ENCODE measurements at places on chromosomes 6 and 20.
A peak's percentile ranks its signal among the peaks of the same experiment; 100 is the strongest.

DNA sequence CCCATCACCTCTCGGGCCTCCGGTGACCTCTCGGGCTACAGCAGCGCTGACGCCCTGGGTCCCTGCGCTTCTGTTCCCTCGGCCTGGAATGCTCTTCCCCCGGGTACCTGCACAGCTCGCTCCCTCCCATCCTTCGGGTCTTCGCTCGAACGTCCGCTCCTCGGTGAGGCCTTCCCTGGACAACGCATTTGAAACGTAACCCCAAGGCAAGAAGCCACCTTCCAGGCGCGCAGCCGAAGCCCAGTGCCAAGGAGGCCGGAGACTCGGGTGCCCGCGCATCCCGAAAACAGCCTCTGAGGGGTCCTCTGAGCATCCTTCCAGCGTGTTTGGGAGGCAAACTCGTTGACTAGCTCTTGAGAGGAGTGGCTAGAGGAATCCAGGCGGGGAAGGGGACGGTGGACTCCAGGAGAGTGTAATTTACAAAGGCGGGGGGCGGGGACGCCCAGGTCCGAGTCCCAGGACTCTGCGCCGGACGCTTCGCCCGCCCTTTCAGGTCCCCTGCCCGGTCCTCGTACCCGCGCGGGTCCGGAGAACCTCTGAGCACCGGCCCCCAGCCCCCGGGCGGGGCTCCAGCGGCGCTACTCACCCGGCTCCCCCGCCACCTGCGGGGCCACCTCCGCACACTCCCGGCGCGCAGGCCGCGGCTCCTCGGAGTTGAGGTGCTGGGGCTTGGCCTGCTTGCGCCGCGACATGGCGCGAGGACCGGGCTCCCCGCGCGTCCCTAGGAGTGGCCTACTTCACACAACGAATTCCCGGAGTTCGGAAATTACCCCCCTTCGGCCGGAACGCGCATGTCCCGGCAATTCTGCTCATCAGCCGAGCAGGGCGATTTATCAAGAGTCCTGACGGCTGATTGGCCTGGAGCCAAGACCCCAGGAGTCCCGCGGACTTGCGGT lies 86.8 kb downstream of the ZFP64 start:
- DNase-seq, result no peak

- DNase-seq, result no peak
Observed at GRCh38 chr6:167219967-167220512, 62.3 kb upstream of the GPR31 start.

GRCh38 chr6:132685009-132685408 lies 26.0 kb upstream of the TAAR1 start:
- no peak for DNase-seq

DNA sequence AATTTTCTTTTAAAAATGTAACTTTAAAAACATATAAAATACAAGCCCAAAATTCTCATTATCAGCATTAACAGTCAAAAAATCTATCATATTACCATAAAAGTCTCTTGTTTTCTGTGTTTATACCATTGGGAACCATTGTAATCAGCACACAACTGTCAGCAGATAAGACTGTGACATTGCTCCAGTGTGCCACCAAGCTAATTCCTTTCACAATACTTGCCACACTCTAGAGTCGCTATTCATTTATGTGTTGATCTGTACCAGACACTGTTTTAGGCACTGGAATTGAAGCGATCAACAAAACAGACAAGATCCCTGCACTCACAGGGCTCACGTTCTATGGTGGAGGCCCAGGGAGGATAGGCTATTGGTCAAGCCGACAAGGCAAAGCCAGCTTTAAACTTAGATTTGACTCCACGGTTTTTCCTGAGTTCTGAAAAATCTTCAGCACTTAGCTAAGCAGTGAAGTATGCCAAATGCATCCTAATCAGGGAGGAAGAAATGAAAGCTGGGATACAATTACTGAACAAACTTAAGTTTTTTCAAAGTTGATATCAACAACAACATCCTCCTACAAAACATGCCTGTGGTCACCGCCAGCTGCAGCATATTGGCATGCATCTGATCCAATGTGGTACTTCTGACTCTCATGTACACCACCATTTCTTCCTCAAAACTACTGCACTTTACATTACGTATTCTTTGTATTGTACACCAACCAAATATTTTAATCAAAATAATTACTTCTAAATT lies 60.5 kb downstream of the GMDS start:
- no peak for DNase-seq

- DNase-seq, result peak; percentile 45
Observed at GRCh38 chr20:23419995-23420901, 1.0 kb downstream of the NAPB start.

GRCh38 chr6:10350720-10351119 lies 64.2 kb downstream of the TFAP2A start:
- no peak for DNase-seq

GRCh38 chr6:140908505-140908904 lies 1224.2 kb upstream of the GJE1 start:
- no peak for DNase-seq

GRCh38 chr6:79230149-79230548 lies 4.3 kb downstream of the HMGN3 start:
- no peak for DNase-seq

DNA sequence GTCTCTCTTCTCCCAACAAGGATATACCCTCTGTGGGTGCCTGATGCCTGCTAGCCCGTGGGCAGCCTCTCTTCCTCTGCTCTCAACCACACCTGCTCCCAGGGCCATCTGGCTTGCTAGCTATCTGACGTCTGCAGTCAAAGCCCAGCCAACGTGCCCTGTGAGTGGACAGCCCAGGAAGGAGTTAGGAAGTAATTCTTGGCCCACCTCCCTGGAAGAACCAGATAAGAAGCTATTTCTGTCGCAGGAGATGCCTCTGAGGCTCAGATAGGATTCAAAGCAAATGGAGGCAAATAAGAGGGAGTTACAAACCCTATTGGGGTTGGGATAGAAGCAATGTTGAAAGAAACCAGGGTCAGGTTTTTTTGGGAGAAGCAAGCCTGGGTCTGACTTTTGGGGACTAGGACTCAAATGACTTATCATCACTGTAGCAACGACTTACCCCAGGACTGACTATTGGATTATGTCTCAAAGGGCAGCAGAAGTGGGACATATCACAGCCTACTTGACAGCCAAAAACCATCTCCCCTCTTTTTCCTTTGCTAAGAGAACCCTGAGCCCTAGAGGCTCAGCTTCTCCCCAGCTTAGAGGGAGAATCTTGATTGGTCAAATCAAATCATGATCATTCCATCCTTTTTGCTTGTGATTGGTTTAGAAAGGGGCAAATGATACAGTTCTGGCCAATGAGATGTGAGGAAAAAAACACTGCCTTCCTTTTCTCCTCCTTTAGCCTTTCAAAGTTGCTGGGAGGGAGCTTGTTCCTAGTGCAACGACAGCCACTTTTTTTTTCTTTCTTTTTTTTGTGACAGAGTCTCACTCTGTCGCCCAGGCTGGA lies 18.0 kb upstream of the CDK5RAP1 start:
- DNase-seq, result no peak

DNA sequence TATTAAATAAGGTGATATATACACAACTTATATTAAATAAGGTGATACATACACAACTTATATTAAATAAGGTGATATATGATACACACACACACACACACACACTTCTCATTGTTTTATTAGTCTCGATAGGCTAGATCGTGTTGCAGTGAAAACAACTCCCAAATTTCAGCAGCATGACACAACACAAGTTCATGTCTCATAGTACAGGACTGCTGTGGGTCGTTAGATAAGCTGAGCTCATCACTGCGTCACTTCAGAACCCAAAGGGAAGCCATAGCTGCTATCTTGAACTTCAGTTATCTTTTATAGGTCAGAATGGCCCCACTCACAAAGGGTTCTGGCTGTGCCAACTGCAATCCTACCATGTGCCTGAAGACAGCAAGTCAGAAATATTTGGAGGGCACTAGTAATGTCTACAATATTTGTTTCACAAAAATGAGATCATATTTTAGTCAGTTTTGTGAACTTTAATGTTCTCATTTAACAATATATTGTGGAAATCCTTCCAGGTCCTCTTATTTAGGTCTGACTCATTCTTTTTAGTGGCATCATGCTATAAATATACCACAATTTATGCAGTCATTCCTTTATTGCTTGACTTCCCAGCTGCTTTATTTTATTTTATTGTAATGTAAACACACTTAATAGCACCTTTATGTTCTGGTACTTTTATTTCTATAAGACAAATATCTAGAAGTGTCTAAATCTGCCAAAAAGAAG lies 290.2 kb downstream of the PHACTR1 start:
- no peak for DNase-seq

DNA sequence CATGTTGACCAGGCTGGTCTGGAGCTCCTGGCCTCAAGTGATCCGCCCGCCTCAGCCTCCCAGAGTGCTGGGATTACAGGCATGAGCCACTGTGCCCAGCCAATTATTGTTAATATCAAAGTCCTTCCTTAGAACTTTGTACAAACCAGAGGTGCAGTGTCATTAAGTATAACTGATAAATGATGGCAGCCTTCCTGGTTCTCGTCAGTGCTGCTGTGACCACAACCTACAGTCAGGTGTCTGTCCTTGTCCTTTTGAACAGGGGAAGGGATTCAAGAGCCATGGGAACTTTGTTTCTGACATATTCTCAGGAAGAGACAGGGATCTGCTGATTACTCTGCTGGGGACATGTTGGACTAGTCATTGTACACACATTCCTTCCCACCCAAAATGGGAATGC lies 103.2 kb upstream of the TIAM2 start:
- DNase-seq, result no peak

DNA sequence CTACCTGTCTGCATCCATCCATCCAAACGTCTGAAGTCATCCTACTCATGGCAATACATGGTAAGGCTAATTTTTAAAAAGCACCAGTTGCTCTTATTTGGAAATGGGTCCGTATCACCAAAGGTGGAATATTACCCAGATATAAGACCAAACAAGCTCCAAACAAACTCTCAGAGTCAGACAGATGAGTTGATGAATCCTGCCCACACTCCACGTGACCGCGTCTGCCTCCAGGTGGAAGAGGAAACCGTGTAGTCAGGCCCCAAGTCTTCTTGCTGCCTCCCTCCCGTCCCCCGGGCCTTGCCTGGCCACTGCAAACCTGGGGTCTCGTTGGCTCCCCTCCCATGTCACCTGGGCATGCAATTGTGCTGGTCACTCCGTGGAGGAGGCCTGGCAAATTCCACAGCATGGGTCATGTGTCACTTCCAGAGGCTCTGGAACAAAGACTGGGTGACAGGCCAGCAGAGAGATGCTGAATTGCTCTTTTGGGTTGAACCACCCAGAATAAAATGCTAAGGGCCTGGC lies 31.8 kb downstream of the CTCFL start:
- DNase-seq, result no peak

DNA sequence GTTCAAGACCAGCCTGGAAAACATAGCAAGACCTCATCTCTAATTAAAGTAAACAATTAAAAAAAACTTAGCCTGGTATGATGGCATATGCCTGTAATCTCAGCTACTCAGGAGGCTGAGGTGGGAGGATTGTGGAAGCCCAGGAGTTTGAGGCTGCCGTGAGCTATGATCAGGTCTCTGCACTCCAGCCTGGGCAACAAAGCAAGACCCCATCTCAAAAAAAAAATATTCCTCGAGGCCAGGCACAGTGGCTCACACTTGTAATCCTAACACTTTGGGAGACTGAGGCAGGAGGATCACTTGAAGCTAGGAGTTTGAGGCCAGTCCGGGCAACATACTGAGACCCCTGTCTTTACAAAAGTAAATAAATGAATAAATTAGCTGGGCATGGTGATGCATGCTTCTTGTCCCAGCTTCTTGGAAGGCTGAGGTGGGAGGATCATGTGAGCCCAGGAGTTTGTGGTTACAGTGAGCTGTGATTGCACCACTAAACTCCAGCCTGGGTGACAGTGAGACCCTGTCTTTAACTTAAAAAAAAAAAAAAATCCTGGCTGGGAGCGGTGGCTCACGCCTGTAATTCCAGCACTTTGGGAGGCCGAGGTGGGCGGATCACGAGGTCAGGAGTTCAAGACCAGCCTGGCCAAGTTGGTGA lies 9.3 kb upstream of the C2 start:
- DNase-seq, result no peak

DNA sequence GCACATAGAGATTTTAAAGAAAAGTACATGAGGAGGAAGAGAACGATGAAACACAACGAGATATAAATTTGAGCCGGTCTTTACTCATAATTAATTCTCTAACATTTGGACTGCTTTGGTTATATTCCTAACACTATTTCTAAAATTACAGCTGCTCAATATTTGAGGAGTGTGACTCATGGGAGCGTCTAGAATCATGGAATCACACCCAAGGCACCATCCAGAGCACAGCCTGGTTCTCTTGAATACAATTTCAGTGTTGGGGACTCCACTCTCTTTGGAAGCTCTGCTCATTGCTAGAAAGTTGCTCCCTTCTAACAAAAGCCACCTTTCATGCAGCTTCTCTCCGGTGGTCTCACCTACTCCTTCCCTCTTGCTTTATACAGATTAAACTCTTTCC lies 64.4 kb downstream of the LY86 start:
- DNase-seq, result no peak

DNA sequence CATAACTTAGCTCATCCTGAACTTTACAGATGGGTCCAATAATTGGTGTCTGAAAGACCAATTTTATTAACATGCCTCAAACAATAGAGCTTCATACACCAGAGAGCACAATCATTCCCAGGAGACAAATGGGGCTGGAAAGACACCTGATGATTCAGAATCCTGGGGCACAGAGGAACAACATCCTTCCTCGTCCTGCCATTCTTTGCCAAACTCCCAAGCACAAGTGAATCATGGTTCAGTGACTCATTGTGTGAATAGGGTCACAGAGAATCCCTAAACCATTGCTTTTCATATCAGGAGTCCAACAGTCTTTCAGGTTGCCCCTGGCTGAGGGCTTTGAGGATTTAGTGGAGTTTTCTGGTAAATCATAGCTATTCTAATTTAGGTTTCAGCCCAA lies 266.4 kb upstream of the BMP2 start:
- no peak for DNase-seq
